Motor neuron (in vitro differentiated cells): ENCODE measurements at places on chromosomes 5 and 9.

- ATAC-seq: no peak
These were observed 123.5 kb upstream of the CD180 start for GRCh38 chr5:67319935-67320725.

- ATAC-seq: no peak
These were observed 377.5 kb downstream of the MED10 start for GRCh38 chr5:6000867-6001266.

DNA sequence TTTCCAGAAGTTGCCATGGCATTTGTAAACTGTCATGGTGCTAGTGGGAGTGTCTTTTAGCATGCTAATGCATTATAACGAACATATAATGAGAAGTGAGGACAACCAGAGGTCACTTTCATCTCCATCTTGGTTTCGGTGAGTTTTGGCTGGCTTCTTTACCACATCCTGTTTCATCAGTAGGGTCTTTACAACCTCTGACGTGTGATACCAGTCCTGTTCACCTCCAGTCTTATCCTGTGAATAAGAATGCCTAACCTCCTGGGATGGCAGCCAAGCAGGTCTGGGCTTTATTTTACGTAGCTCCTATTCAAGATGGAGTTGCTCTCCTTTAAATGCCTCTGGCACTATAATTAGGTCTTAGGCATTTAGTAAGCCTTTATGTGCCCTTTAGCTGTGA, 20.4 kb upstream of the RFK start:
- ATAC-seq: no peak

GRCh38 chr9:134205672-134206310, 41.4 kb upstream of the RNU6ATAC start:
- ATAC-seq: peak; percentile 98

DNA sequence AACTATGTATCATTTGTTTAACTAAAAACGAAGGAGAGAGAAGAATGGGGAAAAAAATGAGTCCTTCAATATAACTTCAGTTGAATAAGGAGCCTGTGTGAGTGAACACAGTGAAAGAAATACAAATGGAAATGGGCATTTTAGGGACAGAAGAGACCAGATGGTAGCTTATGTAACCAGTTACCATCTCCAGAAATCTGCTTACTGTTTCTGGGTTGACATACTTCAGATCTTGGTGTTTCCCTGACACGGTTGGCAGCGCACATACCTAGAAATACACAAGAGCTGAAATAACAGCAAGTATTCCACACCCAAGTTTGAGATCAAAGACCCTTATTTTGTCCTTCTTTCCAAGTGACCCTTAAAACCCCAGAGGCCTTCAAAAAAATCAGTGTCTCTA, 14.9 kb upstream of the GFRA3 start:
- no peak for ATAC-seq

DNA sequence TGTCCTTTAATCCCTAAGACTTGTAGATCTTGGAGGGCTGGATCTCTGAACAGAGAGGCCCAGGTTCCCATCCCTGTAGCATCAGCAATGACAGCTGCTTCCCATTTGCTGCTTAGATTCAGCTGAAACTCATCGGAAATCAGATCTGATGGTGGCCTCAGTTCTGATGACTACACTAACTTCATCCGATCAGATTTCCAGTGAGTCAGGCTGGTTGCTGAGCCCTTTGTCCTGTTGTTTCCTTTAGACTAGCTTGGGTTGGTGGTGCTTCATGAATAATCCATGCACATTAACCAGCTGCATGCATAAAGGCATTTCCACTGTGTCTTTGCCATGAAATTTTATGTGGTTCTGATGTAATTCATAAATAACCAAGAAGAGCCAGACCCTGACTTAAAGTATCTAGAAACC, 195.2 kb upstream of the TUT7 start:
- peak; percentile 97 for ATAC-seq

DNA sequence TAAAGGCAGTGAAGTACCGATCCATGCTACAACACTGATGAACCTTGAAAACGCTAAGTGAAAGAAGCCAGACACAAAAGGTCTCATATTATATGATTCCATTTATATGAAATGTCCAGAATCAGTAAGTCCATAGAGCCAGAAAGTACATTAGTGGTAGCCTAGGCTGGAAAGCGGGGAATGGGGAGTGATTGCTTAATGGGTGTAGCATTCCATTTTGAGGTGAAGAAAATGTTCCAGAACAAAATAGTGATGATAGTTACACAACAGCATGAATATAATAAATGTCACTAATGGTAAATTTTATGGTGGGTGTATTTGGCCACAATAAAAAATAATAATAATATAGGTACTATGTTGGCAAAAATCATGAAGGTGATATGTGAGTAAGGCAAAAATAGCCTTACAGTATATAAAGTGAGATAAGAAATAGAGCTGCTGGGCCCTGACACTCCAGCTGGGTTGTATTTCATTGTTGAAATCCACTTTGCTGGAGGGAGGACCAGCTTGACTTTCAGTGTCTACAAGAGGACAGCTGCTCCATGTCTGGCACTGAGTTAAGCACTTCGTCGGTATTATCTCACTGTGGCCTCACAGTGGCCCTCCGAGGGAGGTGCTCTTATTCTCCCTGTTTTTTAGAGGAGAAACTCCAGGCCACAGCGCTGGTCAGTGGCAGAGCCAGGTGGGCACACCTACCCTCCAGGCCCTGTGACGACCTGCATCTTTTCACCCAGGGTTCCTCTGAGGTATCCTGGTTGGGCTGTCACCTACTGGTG, 22.4 kb upstream of the ANGPTL2 start:
- no peak for ATAC-seq

DNA sequence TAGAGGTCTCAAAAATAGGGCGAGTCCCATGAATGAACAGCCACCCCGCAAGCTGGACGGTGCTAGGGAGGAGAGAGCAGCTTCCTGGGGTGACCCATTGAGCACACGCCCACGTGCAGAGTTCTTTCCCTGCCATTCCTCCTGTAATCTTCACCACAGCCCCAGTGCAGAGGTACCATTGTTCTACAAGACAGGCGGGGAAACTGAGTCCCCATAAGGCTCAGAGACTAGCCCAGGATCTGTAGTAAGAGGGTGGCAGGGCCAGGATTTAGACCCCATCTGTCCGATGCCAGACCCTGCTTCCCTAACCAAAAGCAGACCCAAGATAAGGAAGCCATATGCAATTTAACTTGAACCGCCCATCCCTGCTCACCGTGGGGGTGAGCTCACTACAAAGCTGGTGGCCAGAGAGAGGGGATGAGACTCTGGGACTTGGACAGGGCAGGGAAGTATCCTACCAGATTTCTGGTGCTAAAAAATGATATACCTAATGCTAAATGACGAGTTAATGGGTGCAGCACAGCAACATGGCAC, 36.7 kb upstream of the ORM1 start:
- ATAC-seq: no peak

GRCh38 chr5:28234356-28234968, 1196.1 kb upstream of the CDH9 start:
- ATAC-seq: no peak

- no peak for ATAC-seq
These were observed 470.2 kb downstream of the TMEM232 start for GRCh38 chr5:110256298-110256697.

DNA sequence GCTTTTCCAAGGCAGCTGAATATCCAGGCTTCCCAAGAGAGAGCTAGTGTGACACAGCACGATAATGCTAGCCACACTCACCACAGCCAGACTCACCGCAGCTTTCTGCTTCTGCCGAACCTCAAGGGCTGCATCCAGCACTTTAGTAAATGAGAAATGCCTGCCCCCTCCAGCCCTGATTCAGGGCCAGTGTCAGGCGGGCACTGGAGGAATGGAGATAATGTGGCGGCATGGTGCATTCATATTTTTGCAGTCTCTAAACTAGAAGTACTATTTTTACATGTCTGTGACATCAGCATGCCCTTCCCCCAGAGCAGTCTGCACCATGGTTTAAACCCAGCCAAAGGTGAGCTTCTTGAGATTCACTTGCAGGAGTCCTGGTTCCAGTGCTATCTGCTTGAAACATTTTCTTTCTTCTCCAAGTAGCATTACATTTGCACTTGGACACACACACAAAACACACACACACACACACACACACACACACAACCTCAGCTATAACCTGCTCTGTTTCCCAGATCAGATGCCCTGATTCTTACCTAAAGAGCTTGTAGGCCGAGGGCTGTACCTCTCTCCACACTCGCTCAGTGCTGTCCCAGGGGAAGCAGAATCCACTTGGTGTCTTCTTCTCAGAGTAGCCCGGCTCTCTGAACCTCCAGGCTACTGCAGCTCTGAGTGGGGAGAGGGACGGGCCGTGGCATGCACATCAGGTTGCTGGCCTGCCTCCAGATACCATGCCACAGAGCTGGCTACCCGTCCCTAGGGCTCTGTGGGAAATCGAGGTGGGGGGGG, at the start of gene FGF1:
TSS of gene FGF1 (minus strand) at position 673 of the 792 bp plus-strand sequence. CDS start 71,963 bp downstream, outside the sequence.
- peak; percentile 58 for ATAC-seq

GRCh38 chr5:24110004-24110615, 534.7 kb downstream of the CDH10 start:
- ATAC-seq: no peak
